ENCODE measurements at places on chromosomes 2 and 18. TPM values are rescaled to one million over a fixed set of nuclear protein-coding genes. Genes with fewer than 3 reads are reported as not detected.
A peak's percentile ranks its signal among the peaks of the same experiment; 100 is the strongest.

DNA sequence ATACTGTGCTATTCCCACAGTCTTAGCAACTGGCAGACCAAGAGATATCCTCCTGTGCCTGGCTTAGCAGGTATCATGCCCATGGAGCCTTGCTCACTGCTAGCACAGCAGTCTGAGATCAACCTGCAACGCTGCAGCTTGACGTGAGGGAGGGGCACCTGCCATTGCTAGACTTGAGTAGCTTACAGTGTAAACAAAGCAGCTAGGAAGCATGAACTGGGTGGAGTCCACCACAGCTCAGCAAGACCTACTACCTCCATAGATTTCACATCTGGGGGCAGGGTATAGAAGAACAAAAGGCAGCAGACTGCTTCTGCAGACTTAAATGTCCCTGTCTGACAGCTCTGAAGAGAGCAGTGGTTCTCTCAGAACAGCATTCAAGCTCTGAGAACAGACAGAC lies 74.8 kb downstream of the AKAIN1 start:
- H3K36me3 ChIP-seq = no peaks in the 10 kb centered on the region
- H3K27ac ChIP-seq = no peak overlapping the region
- H3K4me1 ChIP-seq = no peaks in the 10 kb centered on the region
- H3K4me3 ChIP-seq = no peak overlapping the region

- no peak for DNase-seq
- no peaks in the 10 kb centered on the region for H3K27me3 ChIP-seq
- H3K4me3 ChIP-seq = no peak overlapping the region
- H3K4me1 ChIP-seq = no peaks in the 10 kb centered on the region
- no peak overlapping the region for H3K27ac ChIP-seq
- H3K36me3 ChIP-seq = no peaks in the 10 kb centered on the region
Observed at GRCh38 chr2:208148803-208149202, 2.8 kb upstream of the CRYGB start.

SGO2 gene
- polyA plus RNA-seq = 2.8 TPM

SCN1A gene
- 0.02 TPM for polyA plus RNA-seq

PDCD1 gene
- polyA plus RNA-seq = not detected

DNA sequence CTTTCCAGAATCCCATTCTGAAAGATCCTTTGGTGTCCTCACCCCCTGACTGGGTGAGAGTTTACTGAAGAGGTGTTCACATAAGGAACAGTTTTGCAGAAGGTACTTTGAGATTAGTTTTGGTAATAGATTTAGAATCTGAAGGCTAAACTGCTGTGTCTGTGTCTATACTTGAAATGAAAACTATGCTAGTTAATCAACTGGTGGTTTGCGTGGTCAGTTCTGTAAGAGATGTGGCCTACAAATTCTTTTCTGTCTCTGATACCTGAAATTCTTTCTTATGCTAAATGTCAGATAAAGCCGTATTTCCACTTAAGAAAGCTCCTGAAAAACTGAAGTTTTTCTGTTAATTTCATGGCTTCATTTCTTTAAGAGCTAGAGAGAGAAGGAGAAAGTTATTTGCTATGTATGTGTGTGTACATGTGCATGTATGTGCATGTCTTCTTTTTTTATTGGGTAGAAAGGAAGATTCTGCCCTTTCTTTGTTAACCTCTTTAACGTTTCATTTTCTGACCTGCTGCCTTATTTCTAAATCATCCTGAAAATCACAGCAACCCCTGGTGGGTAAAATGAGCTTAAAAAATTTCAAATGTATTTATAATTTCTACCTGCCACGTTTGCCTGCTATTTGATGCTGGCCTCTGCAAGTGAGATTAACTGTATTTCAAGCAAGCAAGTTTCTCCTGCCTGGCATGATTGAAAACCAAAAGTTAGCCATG lies 552.0 kb upstream of the NRP2 start:
- no peak for DNase-seq
- H3K4me1 ChIP-seq = no peaks in the 10 kb centered on the region
- H3K4me3 ChIP-seq = no peak overlapping the region
- H3K27ac ChIP-seq = no peak overlapping the region

DNA sequence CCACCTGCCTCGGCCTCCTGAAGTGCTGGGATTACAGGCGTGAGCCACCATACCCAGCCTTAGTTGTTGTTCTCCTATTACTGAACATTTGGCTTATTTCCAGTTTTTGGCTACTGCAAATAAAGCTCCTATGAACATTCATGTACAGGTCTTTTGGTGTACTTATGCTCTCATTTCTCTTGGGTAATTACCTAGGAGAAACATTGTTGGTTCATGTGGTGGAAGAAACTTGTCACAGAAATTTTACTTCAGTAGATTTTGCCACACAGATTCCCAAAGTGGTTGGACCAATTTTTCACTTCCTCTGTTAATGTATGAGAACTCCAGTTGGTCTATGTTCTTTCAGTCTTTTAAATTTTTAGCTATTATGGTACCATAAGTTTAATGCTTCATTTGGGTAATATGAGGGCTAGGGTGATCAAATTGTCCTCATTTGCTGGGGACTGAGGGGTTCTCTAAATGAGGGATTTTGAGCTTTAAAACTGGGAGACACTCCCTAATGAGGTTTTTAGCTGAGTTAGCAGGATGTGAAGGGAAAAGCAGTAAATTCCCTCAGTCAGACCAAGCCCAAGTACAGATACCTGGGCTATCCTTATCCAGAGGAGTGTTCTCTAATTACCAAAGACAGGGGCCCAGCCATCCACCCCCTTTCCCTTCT lies 33.9 kb downstream of the MTA3 start:
- H3K4me3 ChIP-seq = no peak overlapping the region
- H3K27me3 ChIP-seq = no peaks in the 10 kb centered on the region
- H3K27ac ChIP-seq = no peak overlapping the region
- DNase-seq = no peak
- H3K36me3 ChIP-seq = no peaks in the 10 kb centered on the region

GRCh38 chr2:204416236-204416635 lies 129.0 kb upstream of the PARD3B start:
- no peak overlapping the region for H3K27ac ChIP-seq
- H3K4me3 ChIP-seq = no peak overlapping the region
- DNase-seq = peak; percentile 3
- no peaks in the 10 kb centered on the region for H3K27me3 ChIP-seq
- H3K4me1 ChIP-seq = no peaks in the 10 kb centered on the region
- no peaks in the 10 kb centered on the region for H3K36me3 ChIP-seq

TIA1 gene
- polyA plus RNA-seq = 98.0 TPM

DNA sequence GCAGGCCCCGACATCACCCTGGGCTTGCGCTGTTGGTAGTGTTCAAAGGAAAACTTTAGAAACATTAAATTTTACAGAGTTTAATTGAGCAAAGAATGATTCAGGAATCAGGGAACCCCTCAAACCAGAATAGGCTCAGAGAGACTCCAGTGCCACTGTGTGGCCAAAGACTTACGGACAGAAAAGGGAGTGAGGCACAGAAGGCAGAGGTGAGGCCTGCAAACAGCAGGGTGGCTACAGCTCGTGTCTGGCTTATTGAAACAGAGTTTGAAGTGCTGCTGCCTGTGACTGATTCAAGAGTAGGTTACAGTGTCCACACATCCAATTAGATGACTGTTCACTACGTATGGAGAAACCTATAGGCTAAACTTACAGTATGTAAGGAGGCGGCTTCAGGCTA lies 2.4 kb upstream of the CTDP1 start:
- H3K4me3 ChIP-seq = no peak overlapping the region
- no peak for DNase-seq
- H3K27ac ChIP-seq = no peak overlapping the region
- H3K36me3 ChIP-seq = peaks cover 10% of the 10 kb centered on the region
- H3K4me1 ChIP-seq = peaks cover 5% of the 10 kb centered on the region

DNA sequence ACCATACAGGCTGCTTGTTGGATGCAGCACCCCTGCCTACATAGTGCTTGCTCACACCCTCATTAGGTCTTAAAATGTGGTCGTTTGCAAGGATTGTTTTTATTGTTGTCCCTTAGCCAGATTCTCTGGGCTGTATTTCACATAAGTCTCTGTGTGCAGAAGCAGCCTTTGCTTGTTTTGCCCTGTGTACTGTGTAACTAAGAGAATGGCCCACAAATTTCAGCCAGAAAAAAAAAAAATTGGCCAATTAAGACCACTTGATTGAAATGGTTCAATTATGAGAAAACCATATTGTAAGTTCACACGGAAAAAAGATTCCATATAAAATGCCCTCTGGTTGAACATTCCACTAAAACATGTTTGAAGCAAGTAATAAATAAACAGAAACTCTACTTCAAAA lies 377.1 kb upstream of the SOX11 start:
- H3K4me3 ChIP-seq = no peak overlapping the region
- no peaks in the 10 kb centered on the region for H3K36me3 ChIP-seq
- no peak for DNase-seq

DNA sequence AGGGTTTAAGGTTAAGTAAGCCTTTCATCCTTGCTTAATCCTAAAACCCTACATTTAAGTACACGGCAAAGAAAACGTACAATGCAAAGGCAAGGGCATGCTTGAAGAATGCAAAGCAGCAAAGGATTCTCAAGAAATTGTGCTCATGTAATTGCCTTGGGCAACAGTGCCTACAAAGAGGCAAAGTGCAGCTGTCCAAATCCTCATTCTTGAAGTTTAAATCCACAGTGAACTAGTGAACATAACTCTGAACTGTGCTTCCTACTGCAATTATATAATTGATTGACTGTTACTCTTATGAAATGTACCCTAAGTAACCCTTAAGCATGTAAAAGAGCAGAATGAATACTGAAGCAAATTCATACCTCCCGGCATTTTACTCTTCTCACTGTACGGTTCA lies 85.4 kb downstream of the MAP3K20 start:
- H3K4me1 ChIP-seq = peaks cover 18% of the 10 kb centered on the region
- H3K36me3 ChIP-seq = peaks cover under 1% of the 10 kb centered on the region
- DNase-seq = no peak
- no peak overlapping the region for H3K4me3 ChIP-seq

DNA sequence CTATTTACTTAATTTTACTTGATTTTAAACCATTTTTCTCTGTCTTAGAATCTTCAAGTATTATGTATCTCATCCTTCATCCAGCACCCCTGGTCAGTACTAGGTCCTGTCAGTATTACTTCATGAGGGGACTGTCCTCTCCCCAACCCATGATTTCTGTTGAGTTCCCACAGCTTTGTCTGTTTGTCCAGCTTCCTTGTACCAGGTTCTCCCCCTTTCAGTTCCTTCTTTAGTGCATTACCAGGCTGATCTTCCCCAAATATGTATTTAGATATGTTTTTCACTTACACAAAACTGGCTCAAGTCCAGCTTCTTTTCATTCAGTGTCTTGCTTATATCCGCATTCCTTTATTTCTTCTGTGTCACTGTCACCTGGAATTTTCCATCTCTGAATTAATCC lies 13.8 kb upstream of the TTC27 start:
- H3K27me3 ChIP-seq = no peaks in the 10 kb centered on the region
- H3K27ac ChIP-seq = no peak overlapping the region
- H3K4me1 ChIP-seq = no peaks in the 10 kb centered on the region
- no peak for DNase-seq
- H3K36me3 ChIP-seq = peaks cover 66% of the 10 kb centered on the region

- no peak for DNase-seq
- peaks cover 3% of the 10 kb centered on the region for H3K36me3 ChIP-seq
- H3K4me1 ChIP-seq = no peaks in the 10 kb centered on the region
- H3K27me3 ChIP-seq = no peaks in the 10 kb centered on the region
- H3K4me3 ChIP-seq = peak overlapping the region; percentile 89
- H3K27ac ChIP-seq = peak overlapping the region; percentile 11
Observed at GRCh38 chr2:207768866-207769596, 675 bp downstream of the FZD5 start.

DNA sequence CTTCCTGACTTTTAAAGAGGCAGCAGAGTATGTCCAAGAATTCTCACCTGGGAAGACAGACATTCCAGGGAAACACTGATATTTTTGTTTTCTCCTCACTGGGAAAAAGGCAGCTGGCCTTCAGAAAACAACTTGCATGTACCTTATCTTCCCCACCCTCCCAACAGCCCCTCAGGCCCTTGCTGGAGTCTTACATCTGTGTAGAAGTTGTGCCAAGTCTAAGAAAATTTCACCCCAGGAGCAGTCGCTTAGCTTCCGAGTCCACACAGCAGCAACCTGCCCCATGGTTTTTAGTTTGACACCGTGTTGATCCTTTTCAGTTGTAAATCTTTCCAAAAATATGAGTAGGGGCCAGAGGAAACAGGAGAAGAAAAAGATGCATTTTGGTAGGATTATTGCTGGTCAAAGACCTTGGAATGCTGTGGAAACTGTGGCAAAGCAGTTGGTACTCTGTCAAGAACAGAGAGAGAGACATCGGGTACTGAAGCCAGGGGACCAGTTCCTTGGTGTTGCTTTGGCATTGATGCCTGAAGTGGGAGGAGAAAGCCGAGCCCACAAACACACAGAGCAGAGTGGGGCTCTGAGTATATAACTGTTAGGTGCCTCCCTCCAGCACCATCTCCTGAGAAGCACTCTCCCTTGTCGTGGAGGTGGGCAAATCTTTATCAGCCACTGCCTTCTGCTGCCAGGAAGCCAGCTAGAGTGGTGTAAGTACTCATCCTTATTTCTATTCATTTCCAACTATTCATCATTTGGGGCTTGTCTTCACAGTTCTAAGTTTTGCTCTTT lies at the start of gene SLC14A1:
TSS of gene SLC14A1 (plus strand) at position 615 of the 789 bp plus-strand sequence. CDS start 6,140 bp downstream, outside the sequence.
- H3K27me3 ChIP-seq = no peaks in the 10 kb centered on the region
- peaks cover 2% of the 10 kb centered on the region for H3K4me1 ChIP-seq
- DNase-seq = no peak
- no peaks in the 10 kb centered on the region for H3K36me3 ChIP-seq
- H3K27ac ChIP-seq = no peak within 1 kb of the TSS

ASB18 gene
- polyA plus RNA-seq = not detected

TEKT4 gene
- polyA plus RNA-seq = not detected

FER1L5 gene
- 0.02 TPM for polyA plus RNA-seq

- H3K4me1 ChIP-seq = peaks cover 4% of the 10 kb centered on the region
- H3K27me3 ChIP-seq = no peaks in the 10 kb centered on the region
- no peak overlapping the region for H3K27ac ChIP-seq
- DNase-seq = no peak
Observed at GRCh38 chr18:65215865-65216466, 534.8 kb upstream of the CDH7 start.

- H3K36me3 ChIP-seq = no peaks in the 10 kb centered on the region
- DNase-seq = no peak
- H3K4me1 ChIP-seq = no peaks in the 10 kb centered on the region
- no peak overlapping the region for H3K4me3 ChIP-seq
- H3K27ac ChIP-seq = no peak overlapping the region
Observed at GRCh38 chr2:9710311-9710710, 79.5 kb upstream of the YWHAQ start.

Measured in SK-N-SH (cell line).